Esophagus squamous epithelium (tissue), 5 donors: ENCODE measurements at places on chromosomes 7 and 10.

- DNase-seq: no peak
These were observed 74.8 kb downstream of the CDK1 start for GRCh38 chr10:60853107-60853506.

DNA sequence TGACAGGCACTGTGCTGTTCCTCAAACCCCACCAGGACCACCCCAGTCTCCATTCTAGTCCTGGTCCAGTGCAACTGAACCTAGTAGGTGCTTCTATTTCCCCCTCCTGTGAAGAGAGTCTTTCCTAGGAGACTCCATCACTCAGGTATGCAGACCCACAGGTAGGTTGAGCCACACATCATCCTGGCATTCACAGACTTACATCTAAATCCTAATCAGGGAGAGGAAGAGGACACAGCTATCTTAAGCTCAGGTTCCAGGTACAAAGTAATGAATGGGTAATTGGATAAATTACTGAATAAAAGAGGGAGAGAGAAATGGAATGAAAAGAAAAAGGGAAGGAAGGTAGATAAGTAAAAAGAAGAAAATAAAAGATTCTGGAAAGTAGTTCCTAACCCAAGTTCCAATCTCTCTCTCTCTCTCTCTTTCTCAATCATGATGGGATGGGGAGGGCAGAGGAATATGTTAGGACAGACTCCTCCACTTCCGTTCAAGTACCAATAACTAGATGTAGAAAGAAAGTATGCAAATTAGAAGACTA, 139.8 kb upstream of the NAMPT start:
- no peak for DNase-seq

GRCh38 chr10:94279835-94280709, 82.7 kb downstream of the NOC3L start:
- no peak for DNase-seq

GRCh38 chr7:6398943-6399342, 48.8 kb downstream of the DAGLB start:
- no peak for DNase-seq

GRCh38 chr10:634256-634655, 55.2 kb downstream of the DIP2C start:
- no peak for DNase-seq

- no peak for DNase-seq
These were observed 14.3 kb downstream of the GRK5 start for GRCh38 chr10:119221666-119222065.

DNA sequence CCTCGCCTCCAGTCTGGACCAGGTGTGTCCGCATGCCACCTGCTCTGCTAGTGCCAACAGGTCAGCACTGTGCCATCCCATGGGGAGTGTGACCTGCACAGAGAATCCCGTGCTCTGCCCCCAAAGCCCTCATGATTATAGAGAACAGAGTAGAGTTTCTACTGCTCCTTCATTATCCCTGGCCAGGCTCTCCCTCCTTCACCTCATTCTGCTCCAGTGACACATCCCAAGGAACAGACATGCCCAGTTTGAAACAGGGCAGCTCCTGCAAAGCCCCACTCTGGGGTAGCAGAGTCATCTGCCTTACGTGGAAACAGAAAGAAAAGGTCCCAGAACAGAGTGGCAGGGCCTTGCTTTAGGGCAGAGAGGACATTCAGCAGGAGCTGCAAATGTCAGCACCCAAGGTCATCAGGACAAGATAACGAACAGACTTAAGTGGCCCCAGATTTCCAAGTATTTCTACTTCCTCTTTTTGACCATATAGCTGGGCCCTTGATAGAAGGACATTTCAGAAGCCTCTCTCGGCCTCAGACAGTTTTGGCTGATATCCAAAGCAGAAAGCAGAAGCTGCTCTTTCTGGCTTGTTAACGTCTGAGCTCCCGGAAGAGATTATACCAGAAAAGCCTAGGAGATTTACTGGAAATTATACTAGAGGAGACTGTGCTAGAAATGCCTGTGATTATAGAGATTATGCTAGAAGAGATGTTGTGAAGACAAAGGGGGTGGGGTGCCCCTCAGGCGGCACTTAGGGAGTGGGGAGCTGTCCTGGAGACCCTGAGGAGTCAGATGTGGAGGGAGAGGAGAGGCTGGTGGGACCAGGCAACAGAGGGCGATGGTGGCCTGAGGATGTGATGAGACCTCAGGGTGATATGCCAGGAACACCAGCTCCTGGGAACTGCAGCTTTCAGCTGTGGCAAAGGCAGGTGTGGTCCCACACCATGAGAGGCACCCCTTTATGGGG, 12.6 kb downstream of the TMEM176B start:
- no peak for DNase-seq

GRCh38 chr10:117594722-117595121, 52.2 kb downstream of the EMX2 start:
- DNase-seq: no peak

DNA sequence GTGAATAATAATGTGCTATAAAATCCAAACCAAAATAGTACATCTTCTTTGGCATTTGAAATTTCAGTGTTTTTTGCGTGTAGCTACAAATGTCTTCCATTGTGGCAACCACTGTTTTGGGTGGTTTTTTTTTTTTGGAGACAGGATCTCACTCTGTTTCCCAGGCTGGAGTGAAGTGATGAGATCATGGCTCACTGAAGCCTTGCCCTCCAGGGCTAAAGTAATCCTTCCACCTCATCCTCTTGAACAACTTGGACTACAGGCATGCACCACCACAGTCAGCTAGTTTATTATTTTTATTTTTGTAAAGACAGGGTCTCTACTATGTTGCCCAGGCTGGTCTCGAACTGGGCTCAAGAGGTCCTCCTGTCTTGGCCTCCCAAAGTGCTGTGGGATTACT, 455.1 kb downstream of the AUTS2 start:
- DNase-seq: no peak
